ENCODE measurements at places on chromosomes 1 and 21.

DNA sequence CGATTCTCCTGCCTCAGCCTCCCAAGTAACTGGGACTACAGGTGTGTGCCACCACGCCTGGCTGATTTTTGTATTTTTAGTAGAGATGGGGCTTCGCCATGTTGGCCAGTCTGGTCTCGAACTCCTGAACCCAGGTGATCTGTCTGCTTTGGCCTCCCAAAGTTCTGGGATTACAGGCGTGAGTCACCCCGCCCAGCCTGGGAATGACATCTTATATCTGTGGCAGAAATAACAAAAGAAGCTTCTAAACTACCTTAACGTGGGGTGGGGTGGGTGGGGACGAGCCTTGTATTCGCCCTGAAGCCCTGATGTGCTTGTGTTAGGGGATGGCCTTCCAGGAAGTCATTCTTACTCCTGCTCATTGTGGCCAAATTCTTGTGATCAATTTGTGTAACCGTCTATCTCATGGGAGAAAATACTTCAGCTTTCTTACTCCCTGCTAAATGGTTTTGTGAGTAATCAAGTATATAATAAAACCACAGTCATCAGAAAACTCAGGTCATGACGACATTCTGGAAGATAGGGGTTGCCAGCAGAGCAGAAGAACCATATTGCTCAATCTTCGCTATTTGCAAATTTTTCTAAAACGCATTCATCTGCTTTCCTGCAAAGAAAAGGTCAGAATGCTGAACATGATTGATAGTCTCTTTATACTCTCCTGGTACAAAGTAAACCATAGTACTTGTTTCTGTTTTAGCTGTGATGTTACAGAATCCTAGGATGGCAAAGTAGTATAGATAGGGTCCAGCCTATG is 63.2 kb downstream of the DIRAS3 start:
- peak; percentile 78 for DNase-seq

DNA sequence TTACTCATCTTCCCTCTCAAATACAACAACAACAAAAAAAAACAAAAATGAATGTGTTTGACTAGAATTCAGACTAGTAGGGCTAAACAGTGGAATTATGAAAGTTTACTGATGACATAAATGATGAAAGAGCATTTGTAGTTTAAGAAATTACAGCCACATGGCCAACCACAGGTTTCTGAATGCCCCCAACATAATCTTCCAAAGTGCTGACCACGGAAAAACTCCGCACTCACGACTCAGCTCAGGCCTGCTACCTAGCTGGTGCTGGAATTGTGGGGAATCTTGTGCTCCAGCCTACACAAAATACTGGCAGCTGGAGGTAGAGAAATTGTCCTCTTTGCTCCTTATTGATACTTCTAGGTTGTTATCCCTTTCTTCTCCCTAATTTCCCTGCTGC is 23.6 kb upstream of the TBX15 start:
- no peak for DNase-seq

- DNase-seq = no peak
Observed at GRCh38 chr1:248111157-248111556, 16.2 kb downstream of the OR2L13 start.

DNA sequence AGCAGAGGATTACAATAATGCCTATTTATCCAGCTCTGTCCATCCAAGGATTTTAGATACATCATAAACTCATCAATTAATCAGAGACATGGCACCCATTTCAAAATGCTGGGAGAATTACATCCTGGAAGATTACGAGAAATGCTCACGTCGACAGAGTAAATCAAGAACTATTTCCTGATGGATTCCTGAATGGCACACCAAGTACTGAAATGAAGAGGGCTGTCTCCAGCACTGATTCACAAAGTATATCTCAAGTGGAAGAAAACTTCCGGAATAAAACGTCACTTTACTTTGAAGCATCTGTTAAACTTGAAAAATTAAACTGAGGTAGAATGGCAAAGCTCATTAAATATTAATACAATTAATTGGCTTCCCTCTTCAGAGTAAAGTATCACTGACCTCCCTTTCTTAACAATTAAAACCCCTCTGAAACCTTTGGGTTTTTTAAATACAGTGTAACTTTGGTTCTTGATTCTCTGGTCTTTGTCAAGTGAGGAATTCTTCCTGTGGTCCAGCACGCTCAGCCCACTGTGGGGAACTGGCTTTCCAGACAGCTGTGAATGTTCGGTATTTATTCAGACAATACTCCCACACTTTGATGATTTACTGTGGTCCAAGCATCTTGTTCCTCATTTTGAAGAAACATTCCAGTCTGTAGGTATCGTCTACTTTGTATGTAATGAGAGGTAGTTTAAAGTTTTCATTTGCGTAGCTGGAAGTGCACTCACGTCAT is 288.0 kb downstream of the NFIA start:
- no peak for DNase-seq

- peak; percentile 74 for DNase-seq
Observed at GRCh38 chr21:26169061-26169610, 1.4 kb downstream of the APP start.

DNA sequence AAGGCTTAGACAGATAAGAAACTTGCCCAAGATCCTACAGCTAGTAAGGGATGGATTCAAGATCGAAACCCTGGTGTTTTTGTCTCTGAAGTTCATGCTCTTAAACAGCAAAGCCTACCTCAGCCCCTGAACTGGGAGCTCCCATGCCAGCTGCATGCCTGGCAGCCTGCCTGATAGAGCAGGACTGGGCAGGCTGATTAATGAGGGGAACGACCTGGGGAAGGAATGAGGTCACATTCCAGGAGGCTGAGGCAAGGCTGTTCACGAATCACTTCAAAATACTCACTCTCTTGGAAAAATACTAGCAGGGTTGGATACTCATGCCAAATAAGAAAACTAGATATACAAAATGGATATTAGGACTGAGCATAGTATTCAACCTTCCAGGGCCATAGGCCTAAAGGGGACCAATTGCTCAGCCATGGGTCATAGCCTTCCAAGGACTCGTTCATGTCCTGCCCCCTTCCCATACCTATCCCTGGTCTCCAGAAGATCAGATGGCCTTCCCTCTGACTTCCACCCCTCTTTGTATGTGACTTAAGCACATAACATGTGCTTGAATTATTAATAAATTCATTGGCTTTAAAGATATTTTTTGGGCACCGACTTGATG is 15.6 kb upstream of the TACSTD2 start:
- DNase-seq = peak; percentile 92

- no peak for DNase-seq
Observed at GRCh38 chr1:222786121-222786520, 28.7 kb upstream of the DISP1 start.

Data from AG08395 (cell line).